Right lung (tissue), 10 donors: ENCODE measurements at places on chromosomes 13 and 19. TPM values are rescaled to one million over a fixed set of nuclear protein-coding genes. Genes with fewer than 3 reads are reported as not detected.

Gene ZNF345
- 24.2 TPM for polyA plus RNA-seq

Gene ZNF888
- 13.5 TPM for polyA plus RNA-seq

Gene RASAL3
- polyA plus RNA-seq = 3.3 TPM

Gene MISP3
- polyA plus RNA-seq = 1.1 TPM

Gene ZSWIM9
- polyA plus RNA-seq = 10.6 TPM

Gene PRSS57
- 0.36 TPM for polyA plus RNA-seq
